Mesenchymal stem cell (in vitro differentiated cells and primary cell): ENCODE measurements at places on chromosomes 2 and 18.

GRCh38 chr2:147977679-147978078 lies 42.9 kb downstream of the ORC4 start:
- DNase-seq = no peak

DNA sequence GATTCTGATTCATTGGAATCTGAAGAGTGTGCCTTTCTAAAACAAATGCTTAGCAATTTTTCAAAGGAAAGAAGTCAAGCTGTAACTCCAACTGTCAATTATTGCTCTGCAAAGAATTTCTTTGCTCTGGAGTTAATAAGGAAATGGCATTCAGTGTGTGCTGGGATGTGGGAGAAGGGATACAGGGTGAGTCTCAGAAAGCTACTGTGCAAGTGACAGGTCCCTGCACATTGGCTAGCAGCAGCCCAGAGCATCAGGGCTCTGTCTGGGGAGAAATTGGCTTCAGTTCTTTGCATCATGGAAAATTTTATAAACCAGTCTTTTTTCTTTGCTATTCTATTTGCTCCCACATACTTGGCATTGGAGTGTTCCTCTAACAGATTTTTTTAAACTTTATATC lies 1.1 kb upstream of the SYT4 start:
- no peak for DNase-seq

GRCh38 chr18:70420146-70420898 lies 131.5 kb downstream of the SOCS6 start:
- peak; percentile 72 for DNase-seq

DNA sequence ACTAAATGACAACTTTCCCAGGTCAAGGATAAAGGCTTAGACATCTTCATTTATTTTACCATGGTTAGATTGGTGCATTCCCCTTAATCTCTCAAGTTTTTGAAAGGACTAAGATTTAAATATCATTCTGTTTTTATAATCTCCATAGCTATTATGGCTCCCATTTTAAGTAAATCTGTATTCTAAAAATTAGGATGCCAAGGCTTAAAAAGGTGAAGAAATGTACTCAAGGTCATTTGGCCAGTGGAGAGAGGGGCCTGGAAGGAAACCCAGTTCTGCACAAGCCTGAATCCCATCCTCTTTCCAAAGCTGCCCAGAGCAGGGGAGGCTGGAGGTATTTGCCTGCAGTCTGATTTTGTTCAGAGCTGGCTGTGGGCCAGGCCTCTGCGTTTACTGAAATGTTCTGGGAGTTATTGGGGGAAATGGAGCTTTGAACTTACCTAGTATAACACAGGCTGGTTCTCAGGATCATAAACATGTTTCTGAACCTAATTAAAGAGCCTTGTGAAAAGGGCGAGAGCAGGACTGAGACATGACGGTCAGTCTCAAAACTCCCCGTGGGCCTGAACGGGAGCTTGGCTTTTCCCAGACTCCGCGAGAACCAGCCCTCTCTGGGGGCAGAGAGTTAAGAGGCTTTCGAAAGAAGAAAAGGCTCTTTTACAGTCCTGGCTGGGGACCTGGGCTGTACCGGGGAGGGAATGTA lies 85.6 kb downstream of the DDX1 start:
- DNase-seq = no peak

GRCh38 chr18:26460449-26461091 lies 87.8 kb downstream of the KCTD1 start:
- peak; percentile 22 for DNase-seq

DNA sequence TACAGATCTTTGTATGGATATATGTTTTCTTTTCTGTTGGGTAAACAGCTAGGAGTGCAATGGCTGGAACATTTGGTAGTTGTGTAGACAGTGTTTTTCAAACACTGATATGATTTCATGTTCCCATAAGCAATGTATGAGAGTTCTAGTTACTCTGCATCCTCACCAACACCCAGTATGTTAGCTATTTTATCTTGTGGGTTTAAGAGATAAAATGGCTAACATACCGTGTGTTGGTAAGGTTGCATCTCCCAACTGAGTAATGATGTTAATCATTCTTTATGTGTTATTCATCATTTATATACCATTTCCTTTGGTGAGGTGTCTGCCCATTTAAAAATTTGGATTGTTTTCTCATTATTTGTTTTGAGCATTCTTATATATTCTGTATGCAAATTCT lies 65.7 kb downstream of the LYPD6B start:
- no peak for DNase-seq
